Kidney (tissue), 22 donors: ENCODE measurements at places on chromosomes 4 and X. TPM values are rescaled to one million over a fixed set of nuclear protein-coding genes. Genes with fewer than 3 reads are reported as not detected.
A peak's percentile ranks its signal among the peaks of the same experiment; 100 is the strongest.

Gene BBS12
- total RNA-seq, result 9.9 TPM

Gene SEC24D
- 45.4 TPM for total RNA-seq

Gene ZXDA
- total RNA-seq, result 7.7 TPM

Gene MTNR1A
- total RNA-seq, result 1.5 TPM

Gene LPAR4
- total RNA-seq, result 0.16 TPM

Gene TBC1D9
- total RNA-seq, result 38.6 TPM

Gene RTL5
- 6.9 TPM for total RNA-seq

Gene PPP1R2C
- total RNA-seq, result not detected

Gene CDX4
- total RNA-seq, result not detected

Gene FSTL5
- total RNA-seq, result not detected

DNA sequence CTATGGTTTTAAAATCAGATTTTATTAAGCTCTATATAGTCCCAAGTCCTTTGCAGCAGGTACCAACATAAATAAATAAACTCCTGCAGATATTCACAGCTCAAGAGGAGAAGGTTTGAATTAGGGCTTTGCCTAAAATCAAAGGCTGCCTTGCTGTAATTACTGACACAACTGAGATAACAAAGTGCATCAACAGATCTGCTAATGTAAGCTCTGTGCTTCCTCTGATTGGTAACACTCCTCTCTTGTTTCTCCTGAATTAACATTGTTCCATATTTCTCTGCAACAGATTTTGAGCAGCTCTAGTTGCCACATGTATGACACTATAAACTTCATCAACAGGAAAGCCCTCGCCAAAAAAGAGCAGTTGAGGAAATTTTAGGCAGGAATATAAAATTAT is 193.6 kb downstream of the SLC39A8 start:
- no peaks in the 10 kb centered on the region for H3K27me3 ChIP-seq
- H3K4me1 ChIP-seq, result no peaks in the 10 kb centered on the region
- no peak for DNase-seq
- no peaks in the 10 kb centered on the region for H3K36me3 ChIP-seq
- no peak overlapping the region for H3K27ac ChIP-seq
- H3K4me3 ChIP-seq, result no peak overlapping the region

DNA sequence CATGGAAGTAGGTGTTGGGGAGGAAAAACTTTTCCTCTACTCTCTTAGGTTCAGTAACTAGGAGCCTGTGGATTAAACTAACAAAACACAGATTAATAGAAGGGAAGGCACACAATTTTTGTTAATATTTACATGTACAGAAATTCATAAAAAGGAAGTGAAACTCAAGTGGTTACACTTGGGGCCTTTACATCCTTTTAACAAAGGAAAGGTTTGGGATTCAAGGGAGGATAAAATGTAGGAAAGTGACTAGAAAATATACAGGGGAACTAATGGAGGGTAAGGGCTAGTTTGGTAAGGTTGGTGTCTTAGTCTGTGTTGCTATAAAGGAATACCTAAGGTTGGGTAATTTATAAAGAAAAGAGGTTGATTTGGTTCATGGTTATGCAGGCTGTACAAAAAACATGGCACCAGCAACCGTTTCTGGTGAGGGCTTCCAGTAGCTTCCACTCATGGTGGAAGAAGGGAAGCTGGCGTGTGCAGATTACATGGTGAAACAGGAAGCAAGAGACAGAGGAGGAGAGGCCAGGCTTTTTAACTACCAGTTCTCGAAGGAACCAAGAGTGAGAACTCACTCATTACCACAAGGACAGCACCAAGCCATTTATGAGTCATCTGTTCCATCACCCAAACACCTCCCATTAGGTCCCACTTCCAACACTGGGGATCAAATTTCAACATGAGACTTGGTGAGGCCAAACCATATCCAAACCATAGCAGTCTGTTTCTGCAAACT is 124.4 kb downstream of the CHRDL1 start:
- no peaks in the 10 kb centered on the region for H3K4me1 ChIP-seq
- H3K27me3 ChIP-seq, result no peaks in the 10 kb centered on the region
- no peak for DNase-seq
- no peak overlapping the region for H3K27ac ChIP-seq

DNA sequence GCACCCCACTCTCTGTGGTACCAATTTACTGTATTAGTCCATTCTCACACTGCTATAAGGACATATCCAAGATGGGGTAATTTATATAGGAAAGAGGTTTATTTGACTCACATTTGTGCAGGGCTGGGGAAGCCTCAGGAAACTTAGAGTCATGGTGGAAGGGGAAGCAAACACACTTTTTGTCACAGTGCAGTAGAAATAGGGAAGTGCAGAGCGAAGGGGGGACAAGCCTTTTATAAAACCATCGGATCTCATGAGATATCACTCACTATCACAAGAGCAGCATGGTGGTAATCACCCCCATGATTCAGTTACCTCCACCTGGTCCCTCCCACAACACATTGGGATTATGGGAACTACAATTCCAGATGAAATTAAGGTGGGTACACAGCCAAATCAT is 766.9 kb upstream of the PCDH10 start:
- no peak for DNase-seq
- H3K4me1 ChIP-seq, result no peaks in the 10 kb centered on the region
- H3K36me3 ChIP-seq, result no peaks in the 10 kb centered on the region
- no peaks in the 10 kb centered on the region for H3K27me3 ChIP-seq

- H3K27me3 ChIP-seq, result no peaks in the 10 kb centered on the region
- no peaks in the 10 kb centered on the region for H3K4me1 ChIP-seq
- no peak overlapping the region for H3K4me3 ChIP-seq
- H3K36me3 ChIP-seq, result no peaks in the 10 kb centered on the region
Observed at GRCh38 chr4:112765317-112765974, 128.5 kb downstream of the LARP7 start.

- no peaks in the 10 kb centered on the region for H3K27me3 ChIP-seq
- H3K27ac ChIP-seq, result no peak overlapping the region
- no peak for DNase-seq
- H3K36me3 ChIP-seq, result no peaks in the 10 kb centered on the region
Observed at GRCh38 chr4:6371271-6371670, 101.1 kb downstream of the PPP2R2C start.

- no peaks in the 10 kb centered on the region for H3K27me3 ChIP-seq
- H3K36me3 ChIP-seq, result no peaks in the 10 kb centered on the region
- H3K4me1 ChIP-seq, result no peaks in the 10 kb centered on the region
- H3K4me3 ChIP-seq, result no peak overlapping the region
- H3K27ac ChIP-seq, result no peak overlapping the region
- DNase-seq, result no peak
Observed at GRCh38 chrX:42673301-42673810, 104.6 kb downstream of the PPP1R2C start.

GRCh38 chrX:96707804-96708203 is 23.2 kb downstream of the DIAPH2 start:
- H3K4me1 ChIP-seq, result no peaks in the 10 kb centered on the region
- no peak for DNase-seq
- H3K27me3 ChIP-seq, result no peaks in the 10 kb centered on the region
- H3K36me3 ChIP-seq, result no peaks in the 10 kb centered on the region

GRCh38 chr4:122625156-122625555 is 4.3 kb upstream of the IL21 start:
- H3K36me3 ChIP-seq, result no peaks in the 10 kb centered on the region
- no peaks in the 10 kb centered on the region for H3K4me1 ChIP-seq
- H3K27ac ChIP-seq, result no peak overlapping the region
- H3K27me3 ChIP-seq, result no peaks in the 10 kb centered on the region

DNA sequence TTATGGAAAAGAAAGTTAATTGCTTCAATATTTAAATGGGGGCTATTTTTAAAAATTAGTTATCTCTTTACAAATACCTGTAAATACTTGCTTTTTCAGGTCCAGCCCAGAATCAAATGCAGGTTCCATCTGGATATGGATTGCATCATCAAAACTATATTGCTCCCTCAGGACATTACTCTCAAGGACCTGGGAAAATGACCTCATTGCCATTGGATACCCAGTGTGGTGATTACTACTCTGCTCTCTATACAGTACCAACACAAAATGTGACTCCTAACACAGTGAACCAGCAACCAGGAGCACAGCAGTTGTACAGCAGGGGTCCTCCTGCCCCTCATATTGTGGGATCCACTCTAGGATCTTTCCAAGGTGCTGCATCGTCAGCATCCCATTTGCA is 29.2 kb downstream of the SEC24B start:
- H3K27me3 ChIP-seq, result no peaks in the 10 kb centered on the region
- no peak overlapping the region for H3K27ac ChIP-seq
- H3K4me3 ChIP-seq, result no peak overlapping the region
- H3K4me1 ChIP-seq, result no peaks in the 10 kb centered on the region
- no peak for DNase-seq

DNA sequence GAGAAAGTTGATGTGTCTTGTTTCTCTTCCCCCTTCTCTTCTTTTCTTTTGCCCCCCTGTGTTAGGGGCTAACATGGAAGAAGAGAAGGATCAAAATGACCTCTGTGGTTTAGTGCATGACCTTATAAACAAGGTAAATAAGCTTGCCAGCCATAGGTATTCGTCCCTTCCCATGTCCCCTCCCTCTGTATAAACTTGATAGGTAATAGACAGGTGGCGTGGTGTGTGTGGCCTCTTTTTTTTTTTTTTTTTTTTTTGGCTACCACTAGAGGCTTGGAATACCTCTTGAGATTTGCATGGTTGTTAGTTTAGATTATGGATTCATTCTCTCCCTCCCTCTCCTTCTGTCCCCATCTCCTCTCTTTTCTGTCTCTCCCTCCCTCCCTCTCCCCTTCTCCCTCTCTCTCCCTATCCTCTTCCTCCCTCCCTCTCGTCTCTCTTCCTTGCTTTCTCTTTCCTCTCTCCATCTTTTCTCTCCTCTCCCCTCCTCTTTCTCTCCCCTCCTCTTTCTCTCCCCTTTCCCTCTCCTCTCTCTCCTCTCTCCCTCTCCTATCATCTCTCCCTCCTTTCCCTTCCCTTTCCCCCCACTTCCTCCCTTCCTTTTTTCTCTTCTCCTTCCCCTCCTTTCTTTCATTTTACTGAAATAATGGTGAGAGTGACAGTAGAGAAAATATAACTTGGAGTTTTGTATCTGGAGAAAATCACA is 134.4 kb downstream of the AFF1 start:
- H3K27me3 ChIP-seq, result no peaks in the 10 kb centered on the region
- H3K4me1 ChIP-seq, result peaks cover 29% of the 10 kb centered on the region
- no peak for DNase-seq

GRCh38 chrX:139167282-139167681 is 363.3 kb upstream of the F9 start:
- DNase-seq, result no peak
- H3K4me1 ChIP-seq, result no peaks in the 10 kb centered on the region
- H3K27me3 ChIP-seq, result no peaks in the 10 kb centered on the region
- H3K36me3 ChIP-seq, result no peaks in the 10 kb centered on the region

- no peaks in the 10 kb centered on the region for H3K27me3 ChIP-seq
- no peaks in the 10 kb centered on the region for H3K4me1 ChIP-seq
- H3K4me3 ChIP-seq, result no peak overlapping the region
- no peak overlapping the region for H3K27ac ChIP-seq
- no peak for DNase-seq
- no peaks in the 10 kb centered on the region for H3K36me3 ChIP-seq
Observed at GRCh38 chrX:128929271-128930057, 593.8 kb downstream of the SMARCA1 start.

DNA sequence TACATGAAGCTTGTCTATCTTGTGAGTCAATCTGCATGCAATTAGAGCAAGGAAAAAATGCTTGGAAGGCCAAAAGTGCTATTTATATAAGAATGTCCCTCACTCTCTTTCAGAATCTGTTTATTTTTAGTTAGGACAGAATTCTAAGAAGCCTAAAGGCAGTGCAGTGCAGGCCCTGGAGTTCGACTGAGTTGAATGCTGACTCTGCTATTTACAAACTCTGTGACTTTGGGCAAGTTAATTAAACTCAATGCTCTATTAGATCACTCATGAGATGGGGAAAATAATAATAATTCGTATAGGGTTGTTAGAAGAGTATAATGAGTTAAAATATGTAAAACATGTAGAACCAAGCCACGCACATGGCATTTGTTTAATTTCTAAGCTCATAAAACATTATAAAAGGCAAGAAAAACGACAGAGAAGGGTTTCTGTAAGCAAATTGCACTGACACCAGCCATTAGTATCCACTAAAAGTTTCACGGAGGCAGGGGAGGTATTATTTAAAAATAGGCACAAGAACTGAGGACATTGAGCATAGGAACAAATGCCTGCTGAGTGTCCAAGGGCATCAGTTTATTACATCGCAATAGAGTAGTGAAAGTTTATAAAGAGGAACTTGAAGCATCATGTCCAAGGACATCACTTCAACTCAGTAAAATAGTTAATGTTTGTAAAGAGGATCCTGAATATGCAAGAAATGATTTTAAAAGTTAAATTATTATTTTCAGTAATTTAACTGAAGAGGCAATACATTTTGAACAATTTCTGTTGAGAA is 115.0 kb upstream of the INPP4B start:
- no peaks in the 10 kb centered on the region for H3K27me3 ChIP-seq
- no peaks in the 10 kb centered on the region for H3K4me1 ChIP-seq
- DNase-seq, result no peak
- H3K4me3 ChIP-seq, result no peak overlapping the region
- no peaks in the 10 kb centered on the region for H3K36me3 ChIP-seq

- peak within 1 kb of the TSS; percentile 54 for H3K4me3 ChIP-seq
- H3K4me1 ChIP-seq, result no peaks in the 10 kb centered on the region
- H3K27me3 ChIP-seq, result no peaks in the 10 kb centered on the region
- H3K36me3 ChIP-seq, result no peaks in the 10 kb centered on the region
- peak; percentile 86 for DNase-seq
Observed at GRCh38 chr4:134201216-134202161, at the start of gene PABPC4L. Gene PABPC4L (minus strand): TSS chr4:134201789. CDS start chr4:134201019, 770 bp downstream.

- no peaks in the 10 kb centered on the region for H3K36me3 ChIP-seq
- no peaks in the 10 kb centered on the region for H3K4me1 ChIP-seq
- no peaks in the 10 kb centered on the region for H3K27me3 ChIP-seq
- DNase-seq, result no peak
- no peak overlapping the region for H3K4me3 ChIP-seq
Observed at GRCh38 chrX:106247162-106247561, 79.1 kb downstream of the PWWP3B start.

DNA sequence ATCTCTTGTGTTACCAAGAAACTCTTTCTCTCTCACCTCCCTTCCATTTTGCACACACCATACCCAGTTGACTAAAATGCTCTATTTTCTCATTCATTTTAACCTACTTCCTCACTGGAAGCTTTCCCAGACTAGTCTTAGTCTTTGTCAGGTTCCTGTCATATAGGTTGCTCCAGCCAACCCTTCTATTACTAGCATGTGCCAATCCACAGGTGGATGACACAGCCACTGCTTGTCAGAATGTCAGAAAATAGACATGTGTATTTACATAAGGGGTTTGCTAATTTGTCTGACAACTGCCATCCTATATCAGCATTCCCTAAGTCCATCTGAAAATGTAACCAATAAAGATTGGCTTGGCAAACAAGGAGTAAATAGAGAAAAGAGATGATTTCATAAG is 239.2 kb upstream of the SMIM31 start:
- no peak for DNase-seq
- H3K27ac ChIP-seq, result no peak overlapping the region
- no peaks in the 10 kb centered on the region for H3K27me3 ChIP-seq
- H3K4me1 ChIP-seq, result no peaks in the 10 kb centered on the region
- H3K36me3 ChIP-seq, result no peaks in the 10 kb centered on the region

- no peak overlapping the region for H3K4me3 ChIP-seq
- no peaks in the 10 kb centered on the region for H3K4me1 ChIP-seq
- no peak overlapping the region for H3K27ac ChIP-seq
- no peaks in the 10 kb centered on the region for H3K36me3 ChIP-seq
Observed at GRCh38 chr4:68465058-68465457, 17.8 kb downstream of the TMPRSS11E start.

- H3K36me3 ChIP-seq, result no peaks in the 10 kb centered on the region
- no peak for DNase-seq
- no peak overlapping the region for H3K4me3 ChIP-seq
- H3K4me1 ChIP-seq, result no peaks in the 10 kb centered on the region
Observed at GRCh38 chr4:176289561-176289960, 20.5 kb upstream of the ASB5 start.
